HFFc6 (cell line): ENCODE measurements at places on chromosomes 1 and 21. TPM values are rescaled to one million over a fixed set of nuclear protein-coding genes. Genes with fewer than 3 reads are reported as not detected.

- peak; percentile 54 for DNase-seq
Observed at GRCh38 chr1:177849130-177849529, 120.7 kb downstream of the SEC16B start.

The SAMD11 gene
- 24.1 and 27.6 TPM in 2 replicates for total RNA-seq

GRCh38 chr1:218347336-218347722, 2.2 kb downstream of the TGFB2 start:
- DNase-seq: no peak

DNA sequence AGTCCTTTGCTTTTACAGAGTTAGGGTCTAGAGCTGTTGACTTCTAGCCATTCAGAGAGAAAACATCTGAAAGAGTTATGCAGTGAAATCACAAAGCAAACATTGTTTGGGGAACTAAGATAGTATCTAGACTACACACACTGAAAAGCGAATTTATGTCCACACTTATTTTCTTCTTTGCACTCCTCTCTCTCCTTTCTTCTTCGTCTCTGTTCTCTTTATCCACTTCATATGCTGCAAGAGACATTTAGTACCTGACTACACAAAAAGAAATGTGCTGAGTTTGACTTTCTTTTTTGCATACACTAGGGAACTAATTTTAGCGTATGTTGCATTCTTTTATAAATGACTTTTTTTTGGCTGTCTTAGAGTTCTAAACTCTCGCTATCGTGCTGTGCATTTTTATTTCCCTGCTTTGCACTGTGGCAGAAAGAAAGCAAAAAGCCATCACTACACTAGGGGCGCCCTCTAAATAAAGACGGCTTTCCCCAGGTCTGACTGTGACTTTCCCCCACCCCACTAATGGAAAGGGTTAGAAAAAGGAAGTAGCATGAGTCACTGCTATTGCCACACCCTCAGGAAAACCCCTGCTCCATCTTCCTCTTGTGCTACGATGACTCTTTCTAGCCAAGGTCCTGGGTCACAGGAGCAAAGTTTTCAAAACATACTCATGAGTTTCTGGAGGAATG, 65.7 kb downstream of the MAP3K7CL start:
- DNase-seq: peak; percentile 79

The TNFAIP8L2 gene
- not detected in 3 replicates for total RNA-seq

The NFYC gene
- 31.0 to 39.8 TPM (median 34.0 TPM) in 3 replicates for total RNA-seq

DNA sequence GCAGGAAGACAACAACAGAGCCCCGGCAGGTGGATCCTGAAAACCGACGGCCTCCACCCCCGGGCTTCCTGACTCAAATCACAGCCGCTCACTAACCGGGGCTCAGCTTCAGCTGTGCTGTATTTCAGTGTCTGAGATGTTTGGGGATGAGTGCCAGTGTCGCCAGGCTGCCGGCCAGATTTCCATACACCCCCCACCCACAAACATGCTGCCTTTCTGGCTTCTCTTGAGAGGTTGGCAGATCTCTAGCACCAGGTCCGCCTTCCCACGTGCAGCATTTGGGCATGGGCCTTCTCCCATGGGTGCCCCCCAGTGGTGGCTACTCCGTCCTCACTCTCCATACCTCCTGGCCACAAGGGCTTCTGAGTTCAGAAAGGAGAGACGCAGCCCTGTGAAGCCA, 34.8 kb downstream of the KCNAB2 start:
- no peak for DNase-seq

The USP24 gene
- 21.4 to 26.1 TPM (median 22.2 TPM) in 3 replicates for total RNA-seq

DNA sequence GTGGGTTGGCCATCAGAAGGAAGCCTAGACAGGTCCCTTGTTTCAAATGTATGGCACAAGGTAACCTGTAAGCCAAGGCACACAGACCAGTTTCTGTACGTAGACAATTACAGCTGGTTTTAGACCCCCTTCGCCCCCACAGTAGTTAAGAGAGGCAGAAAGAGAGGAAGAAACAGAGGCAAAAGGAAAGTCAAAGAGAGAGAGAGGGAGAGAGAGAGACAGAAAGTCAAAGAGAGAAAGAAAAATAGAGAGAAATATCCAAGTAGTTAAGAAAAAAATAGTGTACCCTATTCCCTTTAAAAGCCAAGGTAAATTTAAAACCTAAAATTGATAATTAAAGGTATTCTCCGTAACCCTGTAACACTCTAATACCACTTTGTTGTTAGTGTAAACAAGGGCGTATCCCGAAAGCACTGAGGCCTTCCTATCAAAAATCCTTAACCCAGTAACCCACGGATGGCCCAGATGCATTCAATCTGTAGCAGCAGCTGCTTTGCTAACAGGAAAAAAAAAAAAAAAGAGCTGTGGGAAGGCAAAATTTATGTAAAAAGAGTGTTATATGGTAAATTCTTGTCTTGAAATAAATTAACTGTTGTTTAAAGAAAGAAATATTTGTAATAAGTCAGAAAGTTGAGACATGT, 49.4 kb downstream of the ADCY10 start:
- no peak for DNase-seq

- DNase-seq: no peak
Observed at GRCh38 chr1:89620664-89621063, 12.3 kb upstream of the LRRC8C start.

DNA sequence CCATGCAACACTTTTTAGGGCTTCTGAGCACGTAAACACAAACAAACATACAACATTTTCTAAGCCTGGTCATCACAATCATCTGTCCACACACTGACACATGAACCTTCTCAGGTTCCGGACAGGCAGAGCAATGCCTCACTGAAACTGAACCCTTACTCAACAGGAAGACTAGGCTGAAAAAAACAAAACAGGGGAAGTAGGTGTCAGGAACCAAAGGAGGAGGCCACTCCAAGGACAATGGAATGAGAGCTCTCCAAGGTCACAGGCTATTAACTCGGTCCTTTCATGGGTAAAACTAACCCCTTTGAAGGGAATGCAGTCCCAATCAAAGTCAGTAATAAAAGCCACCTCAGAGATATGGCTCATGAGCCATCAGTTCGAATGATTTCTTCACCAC, 76.6 kb downstream of the FAM78B start:
- DNase-seq: no peak

The CRP gene
- not detected in 2 replicates for total RNA-seq

The F5 gene
- total RNA-seq: not detected in 2 replicates

The MAN1C1 gene
- total RNA-seq: 0.06 to 0.17 TPM in 2 of 3 replicates, not detected in the other

- DNase-seq: no peak
Observed at GRCh38 chr1:52204696-52205095, 62.8 kb downstream of the ZFYVE9 start.

The AMPD1 gene
- total RNA-seq: not detected in 3 replicates

- no peak for DNase-seq
Observed at GRCh38 chr1:8956461-8957349, 11.0 kb downstream of the CA6 start.

DNA sequence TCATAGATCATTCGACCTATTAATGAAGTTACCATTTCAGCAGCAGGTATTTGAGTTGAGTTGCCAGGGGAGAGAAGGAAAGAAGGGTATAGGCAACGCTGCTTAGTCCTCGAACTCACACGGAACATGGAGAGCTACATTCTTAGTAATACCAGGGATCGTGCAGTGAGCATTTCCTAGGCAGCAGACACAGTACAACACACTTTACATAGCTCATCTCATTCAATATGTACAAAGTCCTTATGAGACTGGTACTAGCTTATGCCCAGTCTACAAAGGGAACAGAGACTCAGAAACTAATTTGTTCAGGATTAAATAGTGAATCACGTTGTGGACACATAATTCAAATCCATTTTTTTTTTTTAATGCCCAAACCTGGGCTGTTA, 25.6 kb downstream of the IRF2BP2 start:
- no peak for DNase-seq

GRCh38 chr21:31132574-31133242, 94.4 kb upstream of the KRTAP19-8 start:
- DNase-seq: no peak

GRCh38 chr1:9018333-9018732, 7.9 kb downstream of the SLC2A7 start:
- no peak for DNase-seq

DNA sequence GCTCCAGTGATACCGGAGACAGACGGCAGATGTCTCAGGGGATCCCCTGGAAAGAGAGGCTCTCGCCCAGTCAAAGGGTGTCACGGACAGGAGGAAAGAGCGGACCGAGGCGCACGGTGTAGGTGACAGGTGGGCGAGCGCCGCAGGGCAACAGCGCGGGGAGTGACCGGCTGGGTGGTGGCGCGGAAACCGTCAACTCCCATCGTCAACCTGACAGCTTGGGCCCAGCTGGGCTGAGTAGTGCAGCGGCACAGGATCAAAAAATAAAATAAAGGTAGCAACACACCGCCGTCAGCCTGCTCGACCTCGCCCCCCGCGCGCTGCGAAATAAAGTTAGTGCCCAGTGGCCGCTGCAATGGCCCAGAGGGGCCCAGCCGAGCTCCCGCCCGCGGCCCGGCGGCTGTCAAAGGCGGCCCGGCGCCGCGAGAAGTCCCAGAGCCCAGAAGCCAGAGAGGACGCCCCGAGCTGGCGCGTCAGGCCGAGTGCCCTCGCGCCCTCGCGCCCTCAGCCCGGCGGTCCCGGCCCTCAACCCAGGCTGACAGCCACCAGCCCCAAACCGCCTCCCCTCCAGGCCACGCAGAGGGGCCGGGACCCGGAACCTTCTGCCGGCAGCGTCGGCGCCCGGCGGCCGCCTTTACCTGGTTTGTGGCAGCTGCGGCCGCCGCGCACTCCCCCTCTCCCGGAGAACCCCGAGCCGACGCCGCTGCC, at the start of gene LYST:
Gene LYST (minus strand): TSS at position 702 of the 708 bp plus-strand sequence. CDS start 36,489 bp downstream, outside the sequence.
- peak; percentile 62 for DNase-seq

The HTR6 gene
- not detected in 3 replicates for total RNA-seq

- no peak for DNase-seq
Observed at GRCh38 chr1:29806646-29807319, 570.5 kb downstream of the PTPRU start.

GRCh38 chr21:32728456-32728839, 635 bp upstream of the SYNJ1 start:
- DNase-seq: no peak

DNA sequence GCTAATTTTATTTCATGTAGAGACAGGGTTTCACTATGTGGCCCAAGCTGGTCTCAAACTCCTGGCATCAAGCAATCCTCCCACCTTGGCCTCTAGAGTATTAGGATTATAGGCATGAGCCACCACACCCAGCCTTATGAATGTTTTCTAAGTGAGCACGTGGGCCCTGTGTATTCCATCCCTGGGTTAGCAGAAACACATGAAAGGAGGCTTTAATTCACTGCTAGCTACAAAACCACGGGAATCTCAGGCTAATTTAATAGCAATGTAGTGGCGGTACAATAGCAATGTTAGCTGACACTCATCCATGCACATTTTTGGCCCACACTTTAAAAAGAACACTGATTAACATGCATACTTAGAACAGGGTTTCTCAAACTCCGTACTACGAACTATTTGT, 32.0 kb downstream of the VTCN1 start:
- no peak for DNase-seq

The SLC26A9 gene
- not detected in 3 replicates for total RNA-seq

GRCh38 chr1:234611225-234611846, 1.4 kb upstream of the IRF2BP2 start:
- peak; percentile 80 for DNase-seq

- no peak for DNase-seq
Observed at GRCh38 chr1:156532374-156532773, 31.8 kb upstream of the MEF2D start.

- no peak for DNase-seq
Observed at GRCh38 chr1:232238009-232238408, 391.9 kb downstream of the SIPA1L2 start.
